ENCODE measurements at places on chromosomes 2 and 18.

DNA sequence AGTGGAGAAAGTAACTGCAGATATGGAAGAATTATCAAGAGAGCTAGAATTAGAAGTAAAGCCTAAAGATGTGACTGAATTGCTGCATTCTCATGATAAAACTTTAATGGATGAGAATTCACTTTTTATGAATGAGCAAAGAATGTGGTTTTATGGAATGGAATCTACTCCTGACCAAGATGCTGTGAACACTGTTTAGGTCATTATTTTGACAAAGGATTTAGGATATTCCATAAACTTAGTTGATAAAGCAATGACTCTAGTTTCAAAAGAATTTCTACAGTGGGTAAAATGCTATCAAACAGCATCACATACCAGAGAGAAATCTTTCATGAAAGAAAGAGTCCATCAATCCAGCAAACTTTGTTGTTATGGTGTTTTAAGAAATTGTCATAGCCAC, 1317.7 kb upstream of the ACVR2A start:
- DNase-seq, result no peak

GRCh38 chr2:144012304-144012703, 507.6 kb downstream of the ZEB2 start:
- DNase-seq, result no peak

GRCh38 chr2:62293490-62294271, 97.8 kb downstream of the B3GNT2 start:
- DNase-seq, result no peak

DNA sequence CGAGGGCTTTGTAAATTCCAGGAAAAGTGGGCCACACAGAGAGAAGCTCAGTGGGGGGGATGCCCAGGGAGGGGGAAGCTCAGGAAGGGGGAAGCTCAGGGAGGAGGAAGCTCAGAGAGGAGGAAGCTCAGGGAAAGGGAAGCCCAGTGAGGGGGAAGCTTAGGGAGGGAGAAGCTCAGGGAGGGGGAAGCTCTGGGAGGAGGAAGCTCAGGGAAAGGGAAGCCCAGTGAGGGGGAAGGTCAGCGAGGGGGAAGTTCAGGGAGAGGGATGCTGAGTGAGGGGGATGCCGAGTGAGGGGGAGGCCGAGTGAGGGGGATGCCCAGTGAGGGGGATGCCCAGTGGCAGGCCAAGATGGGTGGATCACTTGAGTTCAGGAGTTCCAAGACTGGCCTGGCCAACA, 821 bp upstream of the CHRNG start:
- DNase-seq, result no peak

DNA sequence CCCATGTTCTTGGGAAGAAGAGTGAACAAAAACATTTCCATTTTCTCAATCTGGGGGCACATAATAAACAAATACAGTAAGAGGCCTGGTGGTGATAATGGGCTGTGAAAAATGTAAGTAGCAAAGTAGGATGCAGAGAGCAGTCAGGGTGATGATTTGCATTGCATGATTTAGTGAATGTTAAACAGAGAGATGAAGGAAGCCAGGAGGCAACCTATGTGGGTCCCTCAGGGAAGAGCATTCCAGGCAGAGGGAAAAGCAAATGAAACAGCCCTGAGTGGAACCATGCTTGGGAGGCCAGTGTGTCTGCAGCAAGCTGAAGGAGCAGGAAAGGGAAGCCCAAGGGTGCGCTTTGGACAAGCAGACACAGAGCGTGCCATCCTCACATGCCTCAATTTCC, 5.4 kb downstream of the VIT start:
- DNase-seq, result no peak

GRCh38 chr2:181004647-181005325, 24.4 kb downstream of the UBE2E3 start:
- DNase-seq, result no peak

DNA sequence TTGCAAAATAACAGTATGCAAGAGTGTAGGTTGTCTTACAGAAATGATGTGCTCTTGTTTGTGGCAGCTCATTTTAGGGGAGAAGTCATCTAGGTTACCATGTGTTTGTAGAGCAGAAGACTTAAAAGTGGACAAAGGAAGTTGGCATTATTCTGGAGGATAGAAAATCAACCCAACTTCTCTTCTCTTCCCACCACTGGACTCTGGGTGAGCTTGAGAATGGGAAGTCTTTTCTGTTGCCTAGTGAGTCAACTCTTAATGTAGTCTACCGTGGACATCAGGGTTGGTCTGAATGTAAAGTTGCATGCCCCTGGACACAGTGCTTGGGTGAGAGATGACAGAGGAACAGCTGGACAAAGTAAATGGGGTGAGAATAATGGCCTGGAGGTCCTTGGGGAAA, 98.3 kb downstream of the FMNL2 start:
- DNase-seq, result no peak

DNA sequence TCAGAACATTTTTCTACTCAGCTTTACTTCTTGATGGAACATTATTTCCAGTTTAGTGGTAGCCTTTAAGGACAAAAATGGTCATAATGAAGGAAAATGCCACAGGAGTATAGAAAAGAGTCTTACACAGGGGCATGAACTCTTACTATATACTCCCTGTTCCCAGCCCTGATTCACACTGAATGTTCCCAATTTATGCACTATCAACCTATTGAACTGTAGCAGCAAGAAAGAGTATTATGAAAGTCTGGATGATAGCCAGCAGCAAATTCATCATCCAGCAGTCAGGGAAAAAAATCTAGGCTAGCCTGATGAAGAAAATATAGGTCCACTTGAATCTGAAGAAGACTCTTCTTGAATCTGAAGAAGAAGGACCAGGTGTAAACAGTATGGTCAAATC, 1170.3 kb upstream of the CHAC2 start:
- no peak for DNase-seq

DNA sequence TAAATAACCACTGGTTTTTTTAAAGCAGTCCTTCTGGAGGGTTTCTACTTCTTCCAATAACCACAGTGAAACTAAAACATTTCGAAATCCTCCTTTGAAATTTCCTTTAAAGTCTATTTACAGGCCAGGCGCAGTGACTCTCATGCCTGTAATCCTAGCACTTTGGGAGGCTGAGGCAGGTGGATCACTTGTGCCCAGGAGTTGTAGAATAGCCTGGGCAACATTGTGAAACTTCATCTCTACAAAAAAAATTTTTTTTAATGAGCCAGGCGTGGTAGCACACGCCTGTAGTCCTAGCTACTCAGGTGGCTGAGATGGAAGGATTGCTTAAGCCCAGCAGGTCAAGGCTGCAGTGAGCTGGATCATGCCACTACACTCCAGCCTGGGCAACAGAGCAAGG, 15.2 kb downstream of the KIDINS220 start:
- DNase-seq, result no peak

DNA sequence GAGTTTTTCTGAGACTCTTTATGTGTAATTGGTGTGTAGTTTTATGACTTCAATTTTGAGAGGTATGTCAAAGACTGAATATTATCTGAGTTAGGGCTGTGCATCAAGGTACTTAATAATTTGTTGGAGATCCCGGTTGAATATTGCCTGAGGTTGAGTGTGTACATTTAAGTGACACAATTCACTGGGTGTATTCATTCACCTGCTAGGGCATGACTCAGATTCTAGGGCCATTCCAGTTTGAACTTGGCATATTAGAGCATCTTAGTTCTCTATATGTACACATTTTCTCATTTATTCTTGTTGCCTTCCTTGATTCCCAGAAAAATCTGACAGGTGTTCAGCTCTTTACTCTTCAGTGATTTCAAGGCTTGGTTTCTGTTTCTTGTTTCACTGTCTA, 12.5 kb downstream of the MAP4K4 start:
- DNase-seq, result no peak

- DNase-seq, result no peak
Observed at GRCh38 chr18:59822612-59823550, 76.9 kb upstream of the PMAIP1 start.

DNA sequence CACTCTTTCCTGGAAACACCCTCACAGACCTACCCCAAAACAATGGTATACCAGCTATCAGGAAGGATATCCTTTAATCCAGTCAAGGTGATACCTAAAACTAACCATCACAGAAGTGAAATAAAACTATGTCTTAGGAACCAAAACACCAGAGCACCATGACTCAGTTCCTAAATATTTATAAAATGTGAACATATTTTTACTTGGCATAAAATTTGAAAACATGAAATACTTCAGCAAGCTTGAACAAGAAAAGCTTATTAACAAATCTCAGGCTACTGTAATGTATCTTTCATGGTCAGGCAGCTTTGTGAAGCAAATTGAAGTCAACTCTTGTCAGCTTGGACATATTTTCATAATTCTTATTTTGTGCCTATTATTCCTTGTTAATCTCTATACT, 440.8 kb upstream of the CDH20 start:
- DNase-seq, result no peak

DNA sequence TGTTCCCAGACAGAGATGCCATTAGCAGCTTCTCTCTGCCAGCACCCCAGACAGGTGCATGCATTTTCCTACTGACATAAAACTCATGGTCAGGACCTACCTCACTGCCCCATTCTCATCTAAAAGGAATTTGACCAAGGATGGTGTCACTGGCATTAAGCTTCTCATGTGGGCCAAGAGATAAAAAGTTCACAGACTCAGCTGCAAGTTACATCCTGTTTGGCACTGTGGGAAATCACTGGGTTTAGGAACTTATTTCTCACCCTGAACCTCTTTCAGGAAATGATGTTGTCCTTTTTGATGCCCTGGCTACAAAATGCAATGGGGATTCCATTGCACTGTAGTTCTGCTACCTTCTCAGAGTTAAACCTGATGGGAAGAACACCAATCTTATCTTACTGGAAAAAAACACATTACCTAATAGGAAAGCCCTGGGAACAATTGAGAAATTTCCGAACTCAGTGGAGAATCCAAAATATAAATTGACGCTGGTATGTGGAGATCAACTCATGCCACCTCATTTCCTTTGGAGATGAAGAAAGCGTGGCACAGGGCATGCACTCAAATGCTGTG, 252.1 kb upstream of the COPS8 start:
- no peak for DNase-seq

- DNase-seq, result no peak
Observed at GRCh38 chr2:197992482-197993133, 188.2 kb downstream of the PLCL1 start.

DNA sequence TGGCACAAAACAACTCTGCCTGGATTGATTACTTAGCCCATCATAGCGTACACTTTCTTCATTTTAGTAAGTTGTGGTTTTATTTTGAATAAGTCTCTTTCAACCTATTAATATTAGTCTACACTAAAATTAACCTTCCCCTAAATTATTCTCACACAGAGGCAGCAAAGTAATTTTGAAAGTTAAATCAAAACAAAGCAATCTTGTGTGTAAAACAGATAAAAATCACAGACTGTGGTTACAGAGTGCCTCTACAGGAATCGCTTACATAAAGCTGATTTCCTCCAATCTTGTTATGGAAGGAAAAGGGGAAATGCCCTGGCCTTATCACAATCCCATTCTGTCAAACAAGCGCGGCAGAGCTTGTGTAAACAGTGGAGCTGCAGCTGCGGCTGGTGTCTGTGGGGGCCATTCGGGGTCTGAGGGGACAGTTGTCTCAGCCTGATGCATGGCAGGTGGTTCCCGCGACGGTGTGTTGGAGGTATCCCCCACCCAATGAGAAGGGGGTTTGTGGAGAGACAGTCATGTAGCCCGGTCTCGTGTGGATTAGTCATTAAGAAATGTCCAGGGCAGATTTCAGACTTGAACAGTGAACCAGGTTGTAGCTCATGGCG, 42.1 kb downstream of the BCL2L11 start:
- no peak for DNase-seq

- DNase-seq, result no peak
Observed at GRCh38 chr2:42787788-42788477, 4.5 kb downstream of the HAAO start.

- DNase-seq, result no peak
Observed at GRCh38 chr2:197799068-197799467, 5.3 kb upstream of the PLCL1 start.

GRCh38 chr18:57947117-57947516, 96.9 kb upstream of the NEDD4L start:
- no peak for DNase-seq

- no peak for DNase-seq
Observed at GRCh38 chr18:48667276-48668254, 128.7 kb downstream of the CTIF start.

DNA sequence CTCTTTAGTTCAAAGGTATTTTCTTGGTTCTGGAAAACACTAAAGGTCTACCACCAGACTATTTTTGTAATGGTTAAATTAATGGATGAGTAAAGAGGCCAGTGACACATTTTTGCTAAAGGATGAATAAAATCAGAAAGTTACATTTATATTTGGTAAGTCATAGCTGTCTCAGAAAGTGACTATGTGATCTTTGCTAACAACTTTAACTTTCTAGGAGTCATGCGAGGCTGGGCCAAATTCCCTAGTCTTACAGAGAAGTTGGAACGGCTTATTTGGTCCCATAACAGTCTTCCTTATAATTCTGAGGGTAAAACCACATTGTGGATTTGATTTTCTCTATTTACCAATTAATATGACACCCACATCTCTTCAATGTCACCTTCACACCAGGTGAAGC, 198.1 kb downstream of the PDE1A start:
- DNase-seq, result no peak

DNA sequence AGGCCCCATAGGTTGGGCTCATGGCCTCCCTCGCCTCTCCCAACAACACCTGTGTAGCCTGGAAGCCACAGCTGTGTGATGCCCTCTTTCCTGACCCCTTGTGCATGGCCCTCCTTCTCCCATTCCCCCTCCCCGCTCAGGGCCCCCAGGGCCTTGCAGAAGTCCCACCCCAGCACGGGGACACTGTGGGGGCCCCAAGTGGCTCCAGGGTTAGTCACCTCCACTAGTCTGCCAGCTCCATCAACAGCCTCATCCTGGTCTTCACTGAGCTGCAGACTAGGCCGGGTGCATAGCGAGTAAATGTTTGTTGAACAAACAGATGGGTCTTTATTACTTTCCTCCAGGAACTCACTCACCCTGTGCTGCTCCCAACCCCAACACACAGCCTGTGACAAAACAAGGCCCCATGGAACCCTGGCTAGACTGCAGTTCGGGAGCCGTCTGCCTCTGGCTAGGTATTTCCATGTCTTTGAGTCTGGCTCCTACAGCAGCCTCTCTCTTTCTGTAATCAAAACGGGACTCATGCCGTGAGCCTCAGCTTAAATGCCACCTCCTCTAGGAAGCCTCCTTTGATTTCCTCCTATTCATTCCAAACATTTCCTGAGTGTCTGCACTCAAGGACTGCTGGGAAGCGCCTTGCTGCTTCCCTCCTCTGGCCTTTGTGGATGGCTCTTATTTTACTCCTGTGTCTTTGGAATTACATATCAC, 109.9 kb upstream of the ID2 start:
- no peak for DNase-seq

DNA sequence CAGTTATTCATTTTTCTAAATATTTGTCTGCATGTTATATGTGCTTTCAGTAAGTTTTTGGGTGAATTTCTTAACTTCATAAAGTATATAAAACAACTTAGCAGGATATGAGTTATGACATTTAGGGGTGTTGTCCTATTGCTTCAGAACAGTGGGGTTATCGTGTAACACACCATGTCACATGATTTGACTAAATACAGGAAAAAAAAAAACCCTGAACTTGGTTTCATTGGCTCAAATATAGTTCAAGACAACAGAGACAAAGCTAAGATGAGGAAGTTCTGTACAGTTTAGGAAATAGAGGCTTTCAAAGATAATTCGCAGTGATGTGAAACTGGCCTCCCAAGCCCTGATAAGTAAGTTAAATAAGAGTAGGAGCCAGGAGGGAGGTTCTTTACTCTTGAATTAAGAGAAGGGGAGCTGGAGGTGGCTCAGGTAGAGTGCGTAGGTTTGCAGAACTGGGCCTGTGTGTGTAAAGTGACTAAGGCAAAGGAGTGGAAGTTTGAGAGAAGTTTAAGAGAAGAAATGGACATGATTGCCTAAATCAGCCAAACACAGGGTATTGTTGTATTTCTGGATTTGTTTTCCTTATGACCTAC, 53.9 kb downstream of the LIMS1 start:
- DNase-seq, result no peak

- no peak for DNase-seq
Observed at GRCh38 chr18:76619261-76619620, 124.2 kb upstream of the ZNF516 start.

Data from CD4-positive, alpha-beta T cell treated with Interleukin-6 for 4 hours (primary cell).